ENCODE measurements at places on chromosomes 12 and 14.

- no peaks in the 10 kb centered on the region for H3K27me3 ChIP-seq
- no peaks in the 10 kb centered on the region for H3K4me1 ChIP-seq
- H3K4me3 ChIP-seq: no peak overlapping the region
- no peak overlapping the region for H3K27ac ChIP-seq
Measured at GRCh38 chr12:18402872-18403611, 141.7 kb downstream of the PIK3C2G start.

DNA sequence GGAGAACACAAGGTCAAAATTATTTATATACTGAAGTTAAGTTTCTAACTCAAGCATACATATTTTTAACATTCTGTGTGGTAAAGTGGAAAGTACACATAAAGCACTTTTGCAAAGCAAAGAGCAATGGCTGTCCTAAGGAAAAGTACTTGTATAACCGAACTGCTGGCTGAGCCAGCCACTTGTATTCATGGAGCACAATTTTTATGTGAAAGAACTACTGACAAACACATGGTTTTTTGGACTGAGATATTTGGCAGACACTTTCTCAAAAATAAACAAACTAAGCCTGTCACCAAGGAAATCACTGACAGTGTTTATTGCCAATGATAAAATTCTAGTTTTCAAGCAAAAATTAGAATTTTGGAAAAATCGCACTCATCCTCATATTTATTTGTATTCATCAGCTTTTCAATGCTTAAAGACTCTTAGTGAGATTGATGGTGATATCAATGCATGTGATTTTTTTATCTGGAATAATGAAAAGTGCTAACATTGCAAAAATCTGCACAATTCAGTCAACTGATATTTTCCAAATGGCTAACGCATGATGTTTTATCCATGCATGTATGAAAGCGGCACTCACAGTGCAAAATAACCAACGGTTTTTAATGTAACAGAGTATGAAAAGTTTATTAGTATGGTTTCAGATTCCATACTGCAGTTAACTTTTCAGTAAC, 125.3 kb downstream of the IPO8 start:
- H3K36me3 ChIP-seq: no peaks in the 10 kb centered on the region
- no peaks in the 10 kb centered on the region for H3K4me1 ChIP-seq
- H3K27me3 ChIP-seq: no peaks in the 10 kb centered on the region
- DNase-seq: no peak

DNA sequence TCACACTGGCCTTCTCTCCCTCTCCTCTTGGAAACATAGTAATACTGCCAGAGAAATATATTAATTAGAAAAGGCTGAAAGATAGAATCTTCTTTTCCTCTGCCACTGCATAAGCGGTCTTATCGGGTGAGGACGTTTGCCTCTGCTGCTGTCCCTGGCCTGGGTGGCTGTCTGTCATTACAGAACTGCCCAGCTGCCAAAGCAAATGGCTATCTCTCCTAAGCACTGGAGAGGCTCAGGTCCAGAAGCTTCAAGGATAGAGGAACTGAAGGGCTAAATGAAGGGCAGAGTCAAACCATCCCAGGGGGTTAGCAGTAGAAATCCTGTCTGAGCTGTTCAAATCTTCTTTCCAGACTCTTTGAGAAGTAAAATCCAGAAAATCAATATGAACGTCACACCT, 198.6 kb upstream of the CAND1 start:
- no peak overlapping the region for H3K4me3 ChIP-seq
- H3K4me1 ChIP-seq: no peaks in the 10 kb centered on the region
- H3K27ac ChIP-seq: no peak overlapping the region

DNA sequence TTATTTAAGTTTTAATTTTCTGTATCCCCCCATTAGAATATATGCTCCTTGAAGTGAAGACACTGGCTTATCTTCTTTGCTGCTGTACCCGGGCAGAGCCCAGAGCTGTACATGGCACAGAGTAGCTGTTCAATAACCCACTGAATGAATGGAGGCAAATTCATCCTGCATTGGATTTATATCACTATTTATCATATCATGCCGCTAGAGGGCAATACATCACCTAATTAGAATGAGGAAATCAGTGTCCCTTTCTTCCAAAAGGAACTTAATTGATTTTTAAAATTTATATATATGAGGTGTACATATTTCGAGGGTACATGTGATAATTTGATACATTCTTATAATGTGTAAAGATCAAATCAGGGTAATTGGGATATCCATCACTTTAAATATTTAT, 89.2 kb upstream of the TMEM260 start:
- peaks cover 6% of the 10 kb centered on the region for H3K4me1 ChIP-seq
- no peaks in the 10 kb centered on the region for H3K27me3 ChIP-seq
- H3K27ac ChIP-seq: no peak overlapping the region
- no peaks in the 10 kb centered on the region for H3K36me3 ChIP-seq
- no peak overlapping the region for H3K4me3 ChIP-seq

GRCh38 chr14:42319996-42320395, 713.3 kb downstream of the LRFN5 start:
- no peaks in the 10 kb centered on the region for H3K4me1 ChIP-seq
- no peaks in the 10 kb centered on the region for H3K36me3 ChIP-seq
- H3K27me3 ChIP-seq: no peaks in the 10 kb centered on the region
- H3K27ac ChIP-seq: no peak overlapping the region

Measured in psoas muscle (tissue), 8 donors.